HuH-7 (cell line): ENCODE measurements at places on chromosomes 2 and 18.

- DNase-seq, result no peak
These were observed 14.0 kb downstream of the SMARCAL1 start for GRCh38 chr2:216426166-216426777.

GRCh38 chr18:58394602-58395425 is 234.1 kb downstream of the ALPK2 start:
- no peak for DNase-seq

DNA sequence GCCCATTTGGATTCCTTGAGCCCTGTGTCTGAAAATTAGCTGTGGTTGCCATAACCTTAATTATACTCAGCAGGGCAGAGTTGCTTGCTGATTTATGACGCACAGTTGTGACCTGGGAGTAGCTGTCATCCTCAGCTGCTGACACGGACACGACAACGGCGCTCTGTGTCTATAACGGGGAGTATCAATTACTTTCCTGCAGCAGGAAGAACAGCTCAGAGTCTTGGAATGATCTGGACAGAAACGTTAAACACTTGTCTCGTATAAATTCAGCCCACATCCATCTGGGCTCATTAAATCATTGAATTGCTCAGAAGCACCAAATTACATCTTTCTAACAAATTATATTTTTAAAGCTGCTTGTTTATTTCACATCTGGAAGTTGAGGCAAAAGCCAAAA is 116.3 kb downstream of the SEPTIN10 start:
- no peak for DNase-seq

GRCh38 chr2:157833721-157834120 is 42.4 kb downstream of the ACVR1 start:
- no peak for DNase-seq

- no peak for DNase-seq
These were observed 134.5 kb upstream of the CAB39 start for GRCh38 chr2:230578106-230578505.

DNA sequence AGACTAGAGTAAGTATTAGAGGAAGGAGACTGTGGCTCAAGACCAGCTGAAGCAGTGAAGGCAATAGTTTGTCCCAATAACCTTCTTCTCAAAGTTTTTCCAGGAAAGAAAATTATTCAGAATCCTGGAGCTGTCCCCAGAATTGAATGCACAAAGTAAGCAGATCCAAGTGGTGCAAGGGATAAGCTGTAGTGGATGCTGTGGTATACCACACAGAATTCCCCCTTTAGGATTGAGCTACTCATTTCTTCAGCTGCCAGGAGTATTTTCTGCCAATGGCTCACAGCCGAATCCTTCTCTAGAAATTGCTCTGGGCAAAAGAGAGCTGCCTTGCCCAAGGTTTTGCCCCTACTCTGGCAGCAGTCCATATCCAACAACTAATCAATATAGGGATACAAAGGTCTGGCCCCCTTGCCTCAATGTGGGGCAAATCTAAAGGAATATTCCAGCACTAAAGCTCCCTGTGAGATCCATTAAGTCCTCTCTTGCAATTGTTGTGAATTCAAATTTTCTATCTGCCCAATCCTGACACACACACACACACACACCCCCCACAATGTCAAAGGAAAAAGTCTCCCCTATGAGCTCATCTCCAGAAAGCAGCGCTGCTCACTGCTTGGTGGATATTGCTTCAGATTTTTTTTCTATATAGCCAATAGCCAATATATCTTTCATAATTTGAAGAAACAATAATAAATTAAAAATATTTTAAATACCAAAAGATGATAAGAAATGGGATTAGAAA is 18.4 kb upstream of the TCF7L1 start:
- no peak for DNase-seq
